Activated T-helper 9 cell treated with anti-CD3 and anti-CD28 coated beads, Interleukin-2, amount 50 U/mL, for 16 hours (primary cell): ENCODE measurements at places on chromosomes 4 and X.

DNA sequence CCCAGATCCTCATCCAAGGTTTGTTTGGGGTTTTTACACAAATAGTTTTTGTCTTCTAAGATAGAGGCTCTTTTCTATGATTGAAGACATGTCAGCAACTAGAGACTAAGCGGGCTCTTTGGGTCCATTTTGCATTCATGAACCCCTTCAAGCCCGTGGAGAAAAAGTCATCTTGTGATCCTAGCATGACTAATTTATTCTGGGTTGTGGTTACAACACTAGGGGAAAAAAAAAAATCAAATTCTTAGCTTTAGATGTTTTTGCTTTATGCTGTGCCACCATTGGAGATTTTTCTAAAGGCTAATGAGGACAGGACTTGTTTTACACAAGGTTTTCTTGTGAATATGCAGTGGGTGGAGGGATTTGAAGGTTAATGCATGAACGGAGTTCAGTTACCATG, 440.0 kb downstream of the PCDH7 start:
- no peak for DNase-seq

DNA sequence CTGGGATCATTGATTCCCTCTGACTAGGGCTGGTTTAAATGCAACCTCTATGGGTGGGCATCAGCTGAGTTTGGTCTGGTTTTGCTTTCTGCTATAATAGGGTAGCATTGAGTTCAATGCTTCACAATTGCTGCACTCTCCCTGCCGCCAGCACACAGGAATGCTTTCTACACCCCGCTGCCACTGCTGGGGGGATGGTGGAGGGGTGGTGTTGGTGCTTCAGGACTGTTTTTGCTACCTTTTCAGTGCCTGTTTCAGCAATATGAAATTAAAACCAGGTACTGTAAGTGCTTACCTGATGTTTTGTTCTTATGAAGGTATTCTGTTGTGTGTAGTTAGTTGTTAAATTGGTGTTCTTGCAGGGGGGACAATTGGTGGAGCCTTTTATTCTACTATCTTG, 67.7 kb downstream of the GNL3L start:
- no peak for DNase-seq

DNA sequence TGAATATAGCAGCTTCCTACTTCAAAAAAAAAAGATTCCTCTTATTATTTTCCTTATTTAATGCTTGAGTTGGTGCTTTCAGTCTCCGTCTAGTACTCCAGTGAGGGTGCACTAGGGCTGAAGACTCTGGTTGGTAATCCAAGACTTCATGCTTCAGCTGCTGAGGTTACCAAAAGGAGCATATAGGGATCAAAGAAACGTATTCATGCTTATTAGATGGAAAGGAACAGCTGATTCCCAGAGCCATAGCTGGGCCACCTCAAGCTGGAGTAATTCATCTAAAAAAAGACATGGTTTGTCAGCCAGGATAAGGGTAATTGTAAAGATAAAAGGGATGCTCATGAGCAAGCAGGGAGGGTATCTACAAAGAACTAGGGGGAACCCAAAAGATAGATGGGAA, 131.7 kb upstream of the FAM47B start:
- no peak for DNase-seq

GRCh38 chrX:153669901-153670731, 3.5 kb downstream of the PNCK start:
- no peak for DNase-seq

DNA sequence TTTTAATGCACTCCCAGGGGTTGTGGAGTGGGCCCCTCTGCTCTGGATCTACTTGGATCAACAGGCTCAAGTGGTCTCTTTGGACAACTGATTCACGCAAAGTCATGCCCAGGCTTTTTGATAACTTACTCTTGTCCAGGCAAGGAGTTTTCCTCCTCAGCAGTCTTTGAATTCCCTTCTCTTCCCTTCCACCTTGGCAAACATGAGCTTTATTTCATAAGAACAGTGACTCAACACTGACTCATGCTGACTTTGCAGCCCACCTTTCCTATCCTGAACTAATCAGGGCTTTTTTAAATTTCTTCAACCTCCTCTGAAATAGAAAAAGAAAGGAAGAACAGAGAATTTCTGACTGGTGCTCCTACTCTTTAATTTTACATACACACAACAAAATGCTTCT, 132.1 kb upstream of the LDB2 start:
- no peak for DNase-seq

DNA sequence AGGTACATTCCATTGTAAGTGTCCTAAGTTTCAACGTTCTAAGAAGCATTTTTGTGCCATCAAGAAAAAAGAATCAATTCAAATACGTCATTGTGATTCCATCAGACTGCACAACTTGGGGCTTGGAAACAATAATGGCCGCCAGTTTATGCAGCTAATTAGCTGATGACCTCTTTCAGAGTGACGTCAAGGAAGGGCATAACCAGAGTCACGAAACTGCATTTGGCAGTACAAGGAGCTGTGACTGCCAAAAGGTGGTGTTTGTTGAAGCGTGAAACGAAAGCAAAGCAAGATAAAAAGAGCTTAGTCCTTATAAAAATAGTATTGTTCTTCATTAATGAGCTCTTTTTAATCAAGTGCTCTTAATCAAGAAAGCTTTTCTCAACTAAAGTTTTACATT, 81.1 kb upstream of the SH3RF1 start:
- no peak for DNase-seq

GRCh38 chr4:6272863-6273660, 3.4 kb downstream of the WFS1 start:
- DNase-seq = no peak

DNA sequence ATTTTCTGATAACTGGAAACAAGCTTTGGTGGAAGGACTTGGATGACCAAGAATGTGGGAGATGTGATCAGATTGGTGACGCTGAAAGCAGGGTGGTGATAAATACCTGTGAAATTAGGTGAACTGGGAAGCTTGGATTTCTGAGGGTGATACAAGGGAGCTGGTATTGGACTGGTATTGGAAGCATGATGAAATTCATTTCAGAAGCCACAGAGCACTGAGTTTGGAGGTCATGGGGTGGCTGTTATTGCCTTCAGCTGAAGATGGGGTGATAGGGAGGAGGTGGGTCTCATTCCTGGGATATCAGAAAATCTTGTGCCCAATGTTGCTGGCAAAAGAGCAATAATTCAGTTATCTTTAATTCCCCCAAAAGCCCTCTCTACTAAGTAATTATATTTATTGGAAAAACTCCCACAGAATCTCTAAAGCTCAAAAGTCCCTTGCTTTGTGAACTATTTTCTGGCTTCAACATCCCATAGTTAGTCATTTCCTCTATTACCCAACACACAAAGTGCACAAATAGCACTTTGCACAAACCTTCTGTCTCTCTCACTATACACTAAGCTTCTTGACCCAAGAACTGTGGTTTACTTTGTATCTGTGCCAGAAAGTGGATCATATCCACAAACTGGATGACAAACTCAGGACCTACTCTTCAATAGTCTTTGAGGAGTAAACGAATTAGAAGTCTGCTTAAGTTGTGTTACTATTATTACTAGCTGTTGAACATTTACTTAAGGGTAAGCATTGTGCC, 23.1 kb upstream of the CAMK2D start:
- no peak for DNase-seq
